HCT116 (cell line): ENCODE measurements at places on chromosomes 3 and 15. TPM values are rescaled to one million over a fixed set of nuclear protein-coding genes. Genes with fewer than 3 reads are reported as not detected.

The CCR8 gene
- not detected for total RNA-seq

DNA sequence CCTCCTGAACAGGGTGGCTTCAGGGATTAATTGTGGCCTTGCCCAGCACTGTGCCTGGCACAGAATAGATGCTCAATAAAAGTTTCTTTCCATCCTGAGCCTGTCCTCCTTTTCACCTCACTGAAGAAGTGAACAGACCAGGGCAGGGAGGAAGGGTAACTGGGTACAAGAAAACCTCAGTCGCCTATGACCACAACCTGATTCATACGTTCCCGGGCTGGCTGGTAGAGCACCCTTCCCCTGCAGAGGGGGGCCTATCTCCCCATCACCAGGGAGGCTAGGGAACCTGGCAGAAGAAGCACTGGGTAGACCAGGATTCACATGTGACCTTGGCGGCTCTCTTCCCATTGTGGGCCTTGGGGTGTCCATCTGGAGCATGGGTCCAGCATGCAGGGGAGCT is 27.8 kb upstream of the CACNA2D2 start:
- no peaks in the 10 kb centered on the region for H3K36me3 ChIP-seq
- no peak overlapping the region for H3K4me3 ChIP-seq
- no peaks in the 10 kb centered on the region for H3K4me1 ChIP-seq
- H3K27me3 ChIP-seq: peaks cover 5% of the 10 kb centered on the region; the same call in 1 of the 2 replicates

DNA sequence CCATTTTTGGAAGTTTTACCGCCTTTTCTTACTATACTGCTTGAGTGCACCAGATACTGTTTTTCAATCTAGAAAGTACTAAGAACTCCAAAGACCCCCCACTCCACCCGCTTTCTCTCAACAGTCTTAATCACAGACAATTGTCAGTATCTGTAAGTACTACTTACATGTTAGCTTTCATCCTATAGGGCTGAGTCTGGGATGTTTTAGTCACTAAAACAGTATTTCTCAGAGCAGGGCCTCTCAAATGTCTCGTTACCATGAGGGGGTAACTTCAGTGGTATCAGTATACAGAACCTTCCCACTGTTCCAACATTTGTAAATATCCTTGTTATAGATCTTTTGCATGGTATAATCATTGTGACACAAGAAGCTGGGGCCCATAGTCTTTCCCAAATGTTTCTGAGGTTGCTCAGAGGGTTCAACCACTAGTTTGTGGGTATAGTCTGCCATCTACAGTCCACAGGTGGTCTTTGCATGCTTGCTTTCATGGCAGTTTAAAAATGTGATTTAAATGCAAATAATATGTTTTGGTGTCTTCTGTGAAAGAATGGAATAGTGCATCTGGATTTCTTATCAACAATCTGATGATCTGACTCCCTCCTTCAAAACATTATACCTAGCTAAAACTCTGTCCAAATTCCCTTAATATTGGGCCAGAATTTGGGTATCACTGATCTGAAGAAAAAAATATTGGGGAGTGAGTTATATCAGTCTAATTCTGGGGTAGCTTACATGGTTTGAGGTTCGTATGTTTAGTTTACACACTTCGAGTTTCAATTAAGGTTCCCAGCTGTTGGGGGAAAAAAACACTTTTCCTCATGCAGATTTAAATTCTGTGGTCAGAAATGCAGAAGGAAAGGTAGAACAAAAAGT is 18.0 kb upstream of the DNAJC13 start:
- DNase-seq: peak; percentile 48
- no peak overlapping the region for H3K27ac ChIP-seq
- no peaks in the 10 kb centered on the region for H3K36me3 ChIP-seq
- H3K4me1 ChIP-seq: no peaks in the 10 kb centered on the region; the same call in 1 of the 2 replicates
- no peak overlapping the region for H3K4me3 ChIP-seq

- H3K27me3 ChIP-seq: no peaks in the 10 kb centered on the region
- no peaks in the 10 kb centered on the region for H3K4me1 ChIP-seq
- H3K36me3 ChIP-seq: no peaks in the 10 kb centered on the region
- no peak for DNase-seq
These were observed 58.7 kb downstream of the CHSY1 start for GRCh38 chr15:101193120-101193644.

DNA sequence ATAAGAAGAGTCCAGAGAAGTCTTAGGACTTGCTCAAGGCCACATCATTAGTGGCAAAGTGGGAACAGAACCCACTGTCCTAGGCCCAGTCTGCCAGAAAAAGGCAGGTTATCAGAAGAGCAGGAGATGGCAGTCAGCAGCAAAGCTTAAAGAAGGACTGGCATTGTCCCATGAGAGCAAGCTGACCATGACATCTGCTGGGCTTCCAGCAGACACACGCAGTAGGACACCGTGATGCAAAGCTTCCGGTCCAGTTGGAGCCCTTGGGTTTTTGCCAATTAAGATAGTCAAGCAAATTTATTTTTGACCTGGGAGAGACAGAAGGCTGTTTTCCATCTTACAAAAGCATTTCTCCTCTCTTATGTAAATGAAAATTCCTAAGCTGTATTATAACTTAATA is 42.1 kb downstream of the ZBTB38 start:
- no peak for DNase-seq
- no peaks in the 10 kb centered on the region for H3K36me3 ChIP-seq
- no peak overlapping the region for H3K27ac ChIP-seq
- H3K4me1 ChIP-seq: peaks cover 7% of the 10 kb centered on the region; the same call in 1 of the 2 replicates
- no peak overlapping the region for H3K4me3 ChIP-seq
- H3K27me3 ChIP-seq: no peaks in the 10 kb centered on the region

DNA sequence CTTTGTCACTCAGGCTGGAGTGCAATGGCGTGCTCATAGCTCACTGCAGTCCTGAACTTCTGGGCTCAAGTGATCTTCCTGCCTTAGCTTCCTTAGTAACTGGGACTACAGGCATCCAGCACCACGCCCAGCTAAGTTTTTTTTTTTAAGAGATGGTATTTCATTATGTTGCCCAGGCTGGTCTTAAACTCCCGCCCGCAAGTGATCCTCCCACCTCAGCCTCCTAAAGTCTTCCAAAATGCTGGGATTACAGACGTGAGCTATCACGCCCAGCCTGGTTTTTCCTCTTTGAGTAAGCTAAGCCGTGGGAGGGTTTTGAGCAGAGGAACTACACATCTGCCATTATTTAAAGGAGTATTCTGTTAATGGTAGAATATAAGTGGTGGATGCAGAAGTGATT is 7.4 kb upstream of the LRRFIP2 start:
- H3K27me3 ChIP-seq: no peaks in the 10 kb centered on the region
- no peak for DNase-seq
- no peaks in the 10 kb centered on the region for H3K36me3 ChIP-seq
- no peak overlapping the region for H3K4me3 ChIP-seq

- no peak overlapping the region for H3K4me3 ChIP-seq
- no peaks in the 10 kb centered on the region for H3K27me3 ChIP-seq
- no peaks in the 10 kb centered on the region for H3K36me3 ChIP-seq
- peaks cover 5% of the 10 kb centered on the region; the same call in 1 of the 2 replicates for H3K4me1 ChIP-seq
These were observed 5.4 kb downstream of the IFT122 start for GRCh38 chr3:129445471-129445870.

DNA sequence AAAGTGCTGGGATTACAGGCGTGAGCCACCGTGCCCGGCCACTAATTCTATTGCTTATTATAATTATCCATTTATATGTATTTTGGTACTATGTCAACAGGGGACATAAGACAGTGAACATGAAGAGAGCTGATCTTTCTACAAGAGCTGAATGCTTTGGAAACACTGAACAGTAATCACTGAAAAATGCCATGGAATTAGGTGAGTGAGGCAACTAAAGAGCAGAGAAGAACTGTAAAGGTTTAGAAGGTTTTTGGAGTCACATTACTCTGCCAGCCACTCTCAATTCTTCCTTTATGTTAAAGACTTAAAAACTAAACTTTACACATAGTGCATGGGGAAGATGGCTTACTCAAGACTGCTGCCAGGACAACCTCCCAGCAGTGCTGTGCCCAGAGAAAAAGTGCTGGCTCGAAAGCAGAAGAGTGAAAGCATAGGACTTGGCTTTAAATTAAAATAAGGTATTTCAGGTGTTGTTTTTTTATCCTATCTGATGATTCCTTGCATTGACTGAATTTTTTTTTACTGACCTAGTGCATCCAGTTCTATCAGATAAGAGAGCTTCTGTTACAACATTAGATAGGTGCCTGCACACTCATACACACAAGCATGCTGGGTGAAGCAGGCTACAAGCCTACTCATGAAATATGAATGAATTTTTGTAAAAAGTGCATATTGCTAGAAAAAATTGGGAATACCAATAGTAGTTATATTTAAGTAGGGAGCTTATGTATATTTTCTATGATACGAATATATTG is 28.7 kb upstream of the CACNA2D3 start:
- no peaks in the 10 kb centered on the region for H3K36me3 ChIP-seq
- no peaks in the 10 kb centered on the region for H3K4me1 ChIP-seq
- H3K4me3 ChIP-seq: no peak overlapping the region
- no peak for DNase-seq
- no peak overlapping the region for H3K27ac ChIP-seq

DNA sequence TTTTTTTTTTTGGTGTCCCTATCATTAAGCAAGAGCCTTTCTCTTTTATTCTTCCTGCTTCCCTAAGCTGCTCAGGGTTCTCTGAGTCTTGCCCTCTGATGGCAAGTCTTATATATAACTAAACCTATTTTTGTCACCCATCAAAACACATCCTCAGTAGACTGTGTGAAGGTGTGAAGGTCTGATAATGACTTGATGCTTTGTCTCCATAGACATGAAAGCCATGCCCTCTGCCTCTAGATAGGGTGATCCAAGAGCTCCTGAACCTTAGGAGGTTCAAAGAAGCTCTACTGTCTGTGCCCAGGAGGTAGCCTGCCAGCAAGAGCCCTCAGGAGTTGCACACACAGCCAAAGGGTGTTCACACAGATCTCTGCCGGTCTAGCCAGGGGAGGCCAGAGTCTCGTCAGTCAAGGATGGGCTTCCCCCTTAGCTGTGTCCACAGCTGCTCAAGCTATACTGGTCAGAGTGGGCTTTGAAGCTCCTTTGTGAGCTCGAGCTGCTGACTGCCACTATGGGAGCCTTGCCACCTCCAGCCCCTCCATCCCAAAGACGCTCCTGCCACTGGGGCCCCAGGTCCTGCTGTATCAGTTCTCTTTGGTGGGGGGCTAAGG is 13.1 kb upstream of the SNX22 start:
- H3K36me3 ChIP-seq: peaks cover 30% of the 10 kb centered on the region
- H3K4me1 ChIP-seq: no peaks in the 10 kb centered on the region

The LRRK1 gene
- total RNA-seq: 21.6 TPM

The MNS1 gene
- total RNA-seq: 1.9 TPM

The GMPPB gene
- 24.1 TPM for total RNA-seq

The FES gene
- 5.3 TPM for total RNA-seq

GRCh38 chr3:30539772-30540171 is 66.6 kb upstream of the TGFBR2 start:
- H3K4me1 ChIP-seq: peaks cover 29% of the 10 kb centered on the region
- no peak for DNase-seq
- no peak overlapping the region for H3K4me3 ChIP-seq
- no peaks in the 10 kb centered on the region for H3K36me3 ChIP-seq
- peak overlapping the region; percentile 27; the same call in 1 of the 2 replicates for H3K27ac ChIP-seq

The TMEM44 gene
- 30.3 TPM for total RNA-seq

- no peaks in the 10 kb centered on the region for H3K36me3 ChIP-seq
- H3K4me1 ChIP-seq: no peaks in the 10 kb centered on the region
- no peaks in the 10 kb centered on the region for H3K27me3 ChIP-seq
- H3K27ac ChIP-seq: no peak overlapping the region
- H3K4me3 ChIP-seq: no peak overlapping the region
These were observed 60.0 kb upstream of the WNT5A start for GRCh38 chr3:55546866-55547669.
